ENCODE measurements at places on chromosomes 3 and 15.

GRCh38 chr3:163521261-163521660 lies 1557.0 kb downstream of the SI start:
- DNase-seq: no peak

GRCh38 chr3:81545572-81545971 lies 215.9 kb downstream of the GBE1 start:
- DNase-seq: no peak

DNA sequence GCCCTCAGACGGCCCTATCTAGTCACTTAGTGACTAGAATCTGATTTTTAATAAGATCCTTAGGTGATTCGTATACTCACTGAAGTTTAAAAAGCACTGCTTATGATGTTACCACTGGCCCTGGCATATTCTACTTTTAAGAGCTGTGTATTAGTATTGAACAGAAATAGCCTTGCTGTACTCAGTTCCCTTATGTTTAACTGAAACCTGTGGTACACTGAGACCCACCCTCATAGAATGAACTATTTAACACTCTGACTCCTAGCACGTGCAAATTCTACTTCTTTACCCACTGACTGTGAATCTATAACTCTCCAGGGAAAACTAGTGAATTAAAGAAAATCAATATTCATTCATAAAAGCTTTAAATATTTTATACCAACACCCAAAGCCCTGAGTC lies 108.9 kb downstream of the CCNL1 start:
- no peak for DNase-seq

DNA sequence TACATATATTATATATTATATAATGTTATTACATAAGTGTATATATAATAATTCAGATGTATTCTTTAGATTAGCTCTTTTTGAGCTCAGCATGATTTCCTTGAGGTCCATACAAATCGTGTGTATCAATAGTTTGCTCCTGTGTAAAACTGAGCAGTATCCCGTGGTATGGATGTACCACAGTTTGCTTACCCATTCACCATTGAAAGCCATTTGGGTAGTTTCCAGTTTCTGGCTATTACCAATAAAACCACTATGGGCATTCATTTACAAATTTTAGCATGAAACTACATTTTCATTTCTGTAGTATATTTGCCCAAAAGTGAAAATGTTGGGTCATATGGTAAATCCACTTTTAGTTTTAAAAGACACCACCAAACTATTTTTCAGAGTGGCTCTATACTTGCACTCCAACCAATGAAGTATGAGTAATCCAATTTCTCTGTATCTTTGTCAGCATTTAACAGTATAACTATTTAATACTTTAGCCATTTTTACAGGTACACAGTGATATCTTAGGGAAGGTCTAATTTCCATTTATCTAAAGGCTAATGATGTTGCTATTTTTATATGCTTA lies 1361.4 kb upstream of the GBE1 start:
- no peak for DNase-seq

DNA sequence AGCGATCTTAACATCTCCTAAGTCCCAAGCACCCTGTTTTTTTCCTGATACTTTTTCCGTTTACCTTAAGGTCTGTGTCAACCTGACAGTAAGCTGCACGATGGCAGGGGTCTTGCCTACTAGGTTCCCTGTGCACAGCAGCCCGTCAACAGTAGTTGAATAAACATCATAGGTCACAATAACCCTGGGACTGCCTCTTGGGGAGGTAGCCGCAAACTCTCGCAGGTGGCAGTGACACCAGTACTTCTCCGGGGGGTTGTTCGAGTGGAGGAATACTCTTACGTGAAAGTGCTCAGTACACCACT lies 365 bp upstream of the PDCD6IP start:
- no peak for DNase-seq

DNA sequence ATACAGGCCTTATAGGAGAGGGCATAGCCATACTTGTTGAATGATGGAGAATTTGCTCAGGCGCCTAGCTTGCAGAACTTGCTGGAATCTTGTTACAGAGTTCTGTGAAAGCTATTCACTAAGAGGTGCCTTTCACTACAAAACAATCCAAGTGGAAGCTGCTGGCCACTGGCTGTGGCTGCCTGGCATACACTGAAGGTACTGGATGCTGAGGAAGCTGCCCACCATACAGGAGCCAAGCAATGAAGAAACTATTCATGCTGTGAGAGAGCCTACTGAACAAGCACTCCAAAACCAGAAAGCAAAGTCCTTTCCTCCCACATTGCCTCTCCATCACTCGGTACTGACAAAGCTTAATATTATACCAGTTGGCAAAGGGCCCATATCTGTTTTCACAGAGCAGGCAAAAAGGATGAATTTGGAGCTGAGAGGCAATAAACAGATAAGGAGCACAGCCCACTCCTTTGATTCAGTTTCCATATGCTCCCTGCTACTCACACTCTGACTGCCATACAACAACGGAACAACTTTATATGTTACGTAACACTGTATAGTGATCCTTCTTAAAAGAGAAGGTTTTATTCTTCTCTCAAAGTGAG lies 192.6 kb upstream of the ALCAM start:
- peak; percentile 9 for DNase-seq

- DNase-seq: no peak
Observed at GRCh38 chr3:40691452-40691861, 166.7 kb downstream of the ZNF621 start.

- DNase-seq: peak; percentile 13
Observed at GRCh38 chr15:49040151-49040550, 6.1 kb downstream of the SECISBP2L start.

- peak; percentile 36 for DNase-seq
Observed at GRCh38 chr15:39616731-39617455, 36.0 kb downstream of the THBS1 start.

DNA sequence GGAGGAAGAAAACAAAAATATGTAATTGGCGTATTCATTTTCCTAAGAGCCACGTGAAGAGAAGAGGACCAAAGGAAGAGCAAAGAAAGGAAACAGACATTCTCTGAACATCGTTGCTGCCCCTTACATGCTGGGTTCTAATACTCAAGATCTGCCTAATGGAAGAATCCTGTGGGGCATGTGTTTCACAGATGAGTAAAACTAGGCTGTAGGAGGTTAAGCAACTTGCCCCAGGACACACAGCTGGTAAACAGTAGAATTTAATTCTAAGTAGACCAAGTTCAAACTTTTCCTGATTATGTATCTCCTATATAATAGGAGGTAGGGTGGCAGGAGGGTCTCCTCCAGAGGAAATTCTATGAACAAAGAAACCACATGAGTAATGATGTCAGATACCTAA lies 106.1 kb upstream of the TNFAIP8L3 start:
- DNase-seq: no peak

- no peak for DNase-seq
Observed at GRCh38 chr3:130948001-130948773, 54.3 kb downstream of the ATP2C1 start.

- peak; percentile 97 for DNase-seq
Observed at GRCh38 chr3:169847896-169848295, 21.8 kb downstream of the LRRC31 start.

DNA sequence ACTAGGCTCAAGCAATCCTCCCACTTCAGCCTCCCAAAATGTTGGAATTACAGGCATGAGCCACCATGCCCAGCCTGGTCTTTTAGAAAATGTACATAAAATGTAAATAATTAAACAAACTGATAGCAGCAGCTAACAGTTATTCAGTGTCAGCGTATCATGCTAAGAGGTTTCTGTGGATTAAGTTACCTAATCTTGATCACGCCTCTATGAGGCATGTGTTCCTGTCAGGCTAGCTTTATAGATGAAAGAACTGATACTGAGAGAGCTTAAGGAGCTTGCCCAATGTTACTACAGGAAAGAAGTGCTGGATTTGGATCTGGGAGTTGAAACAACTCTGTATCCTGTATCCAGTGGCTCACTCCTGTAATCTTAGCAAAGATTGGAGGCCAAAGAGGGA lies 11.2 kb upstream of the MST1R start:
- DNase-seq: no peak

DNA sequence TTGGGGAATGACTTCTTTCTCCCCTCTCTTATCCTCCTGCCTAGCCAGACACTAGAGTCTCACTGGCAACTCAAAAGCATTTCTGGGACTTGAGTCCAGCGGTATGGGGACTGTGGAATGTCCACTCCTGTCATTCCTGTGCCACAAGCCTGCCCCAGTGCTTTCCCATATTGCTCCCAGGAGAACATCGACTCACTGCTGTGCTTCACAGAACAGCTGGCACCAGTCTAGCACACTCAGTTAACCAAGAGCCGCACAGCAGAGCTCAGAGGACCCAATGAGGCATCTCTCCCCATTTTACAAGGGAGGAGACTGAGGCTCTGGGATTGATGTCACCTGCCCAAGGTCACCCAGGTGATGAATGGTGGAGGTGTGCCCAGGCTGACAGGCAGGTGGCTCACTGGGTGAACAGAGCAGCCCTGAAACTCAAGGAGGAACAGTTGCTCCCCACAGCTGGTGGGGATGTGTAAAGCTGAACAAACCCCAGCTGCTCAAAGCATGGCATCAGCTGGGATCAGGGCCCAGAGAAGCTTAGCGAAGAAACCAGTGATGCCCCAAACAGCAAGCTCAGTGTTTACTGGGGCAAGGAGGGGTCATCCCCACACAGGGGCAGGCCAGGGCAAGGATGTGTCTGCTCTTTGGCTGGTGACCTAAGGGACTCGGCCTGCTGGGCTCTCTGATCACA lies 35.4 kb upstream of the DUSP7 start:
- DNase-seq: no peak

DNA sequence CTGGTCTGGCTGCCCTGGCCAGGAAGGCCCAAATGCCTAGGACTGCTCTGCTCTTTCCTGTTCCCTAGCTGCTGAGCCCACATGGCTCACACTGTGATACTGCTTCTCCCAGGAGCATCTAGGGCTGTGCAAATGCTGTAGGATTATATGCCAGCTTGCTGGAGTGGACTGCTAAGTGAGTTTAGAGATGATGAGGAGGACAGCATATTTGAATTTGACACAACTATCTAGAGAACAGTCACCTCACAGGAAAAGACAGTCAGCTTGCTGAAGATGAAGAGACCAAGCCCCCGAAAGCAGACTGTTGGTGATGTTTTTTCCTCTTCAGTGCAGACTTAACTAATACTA lies 39.2 kb downstream of the CLEC3B start:
- DNase-seq: no peak

- DNase-seq: no peak
Observed at GRCh38 chr15:86849136-86849535, 769.5 kb downstream of the AGBL1 start.

- no peak for DNase-seq
Observed at GRCh38 chr3:16186086-16186485, 11.6 kb downstream of the GALNT15 start.

DNA sequence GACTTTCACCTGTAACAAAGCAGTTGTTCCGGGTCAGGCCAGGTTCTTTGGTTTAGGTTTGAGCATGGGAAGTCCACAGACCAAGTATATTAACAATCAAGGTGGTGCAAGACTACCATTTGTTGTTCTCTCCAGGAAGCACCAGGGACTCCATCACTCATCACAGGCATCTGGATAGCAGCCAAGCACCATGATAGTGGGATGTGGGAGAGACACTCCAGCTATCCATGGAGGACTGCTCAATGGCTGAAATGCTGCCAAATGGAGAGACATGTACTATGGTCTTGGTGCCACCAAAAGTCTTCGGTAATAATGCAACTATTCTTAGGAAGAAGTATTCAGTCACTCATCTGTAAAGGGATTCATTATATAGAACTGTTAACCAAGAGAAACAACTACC lies 143.0 kb downstream of the TNIK start:
- peak; percentile 18 for DNase-seq

GRCh38 chr15:66943456-66944095 lies 121.8 kb upstream of the SMAD3 start:
- DNase-seq: peak; percentile 96

- no peak for DNase-seq
Observed at GRCh38 chr15:88655800-88656488, 17.1 kb downstream of the ISG20 start.

DNA sequence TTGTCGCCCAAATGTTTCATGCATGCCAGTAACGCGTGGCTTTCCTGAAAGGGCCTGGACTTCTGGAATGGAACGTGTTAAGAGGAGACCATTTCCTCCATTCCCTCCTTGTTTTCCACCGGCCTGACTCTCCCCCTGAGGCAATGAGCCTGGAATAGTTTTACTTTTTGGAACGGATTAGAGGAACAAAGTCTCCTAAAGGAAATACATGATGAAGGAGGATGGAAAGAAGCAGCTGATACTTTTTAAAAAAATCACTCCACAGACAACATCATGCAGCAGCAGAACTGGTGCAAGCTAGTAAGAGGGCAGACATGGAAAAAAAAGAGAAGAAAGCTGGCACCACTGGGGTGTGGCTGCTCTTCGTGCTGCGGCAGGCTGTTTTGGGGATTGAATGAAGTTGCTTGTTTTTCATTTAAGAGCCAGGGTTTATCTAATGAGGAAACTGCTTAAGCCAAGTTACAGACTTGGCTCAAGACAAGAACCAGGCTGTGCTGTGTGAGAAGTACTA lies 3.6 kb upstream of the KBTBD12 start:
- peak; percentile 12 for DNase-seq

DNA sequence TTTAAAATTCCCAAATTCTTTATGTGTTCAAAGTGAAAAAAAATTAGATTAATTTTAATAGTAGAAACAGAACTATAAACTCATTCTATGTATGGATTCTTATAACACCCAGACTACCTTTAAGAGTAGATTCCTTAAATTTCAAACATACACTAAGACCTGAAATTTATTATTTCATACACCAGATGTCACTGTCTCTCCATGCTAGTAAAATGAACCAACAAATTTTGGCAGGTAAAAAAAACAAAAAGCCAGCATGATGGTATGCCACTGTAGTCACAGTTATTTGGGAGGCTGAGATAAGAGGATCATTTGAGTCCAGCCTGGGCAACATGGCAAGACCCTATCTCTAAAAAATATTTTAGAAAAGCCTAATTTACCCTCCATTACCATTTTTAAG lies 461.3 kb upstream of the NAALADL2 start:
- DNase-seq: peak; percentile 74

- no peak for DNase-seq
Observed at GRCh38 chr15:35351059-35351458, 194.9 kb downstream of the DPH6 start.

DNA sequence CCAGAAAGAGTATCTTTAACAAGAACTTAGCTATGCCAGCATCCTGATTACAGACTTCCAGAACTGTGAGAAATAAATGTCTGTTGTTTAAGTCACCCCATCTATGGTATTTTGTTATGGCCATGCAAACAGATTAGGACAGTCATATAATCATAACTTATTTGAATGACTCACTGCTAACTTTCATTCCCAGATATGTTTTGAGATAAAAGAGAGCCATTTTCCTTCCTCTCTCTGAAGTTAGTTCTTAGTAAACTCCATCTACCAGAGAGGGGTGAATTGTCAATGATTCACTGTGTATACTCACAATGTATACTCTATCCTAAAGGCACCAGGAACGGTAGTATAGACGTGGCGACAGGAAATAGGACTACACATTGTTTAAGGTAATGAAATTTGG lies 179.4 kb upstream of the DPH6 start:
- no peak for DNase-seq

DNA sequence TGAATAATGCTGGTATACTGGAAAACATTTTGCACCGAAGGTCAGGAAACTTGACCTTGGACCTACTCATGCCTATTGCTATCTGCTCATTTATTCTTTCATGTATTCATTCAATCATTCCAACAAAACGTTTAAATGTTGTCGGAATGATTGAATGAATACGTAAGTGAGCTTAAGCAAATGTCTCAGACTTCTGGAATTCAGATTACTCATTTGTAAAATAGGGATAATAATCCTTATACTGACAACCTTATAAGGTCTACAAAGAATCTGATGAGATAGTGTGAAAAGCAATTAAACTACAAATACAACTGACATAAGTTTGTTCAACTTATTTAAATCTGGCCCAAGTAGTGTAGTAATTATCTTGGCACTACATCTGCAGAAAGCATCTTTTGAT lies 288.7 kb downstream of the WDR72 start:
- no peak for DNase-seq

GRCh38 chr3:37489355-37489754 lies 315.0 kb upstream of the LRRFIP2 start:
- DNase-seq: no peak
